ENCODE measurements at places on chromosomes 7 and 10.

DNA sequence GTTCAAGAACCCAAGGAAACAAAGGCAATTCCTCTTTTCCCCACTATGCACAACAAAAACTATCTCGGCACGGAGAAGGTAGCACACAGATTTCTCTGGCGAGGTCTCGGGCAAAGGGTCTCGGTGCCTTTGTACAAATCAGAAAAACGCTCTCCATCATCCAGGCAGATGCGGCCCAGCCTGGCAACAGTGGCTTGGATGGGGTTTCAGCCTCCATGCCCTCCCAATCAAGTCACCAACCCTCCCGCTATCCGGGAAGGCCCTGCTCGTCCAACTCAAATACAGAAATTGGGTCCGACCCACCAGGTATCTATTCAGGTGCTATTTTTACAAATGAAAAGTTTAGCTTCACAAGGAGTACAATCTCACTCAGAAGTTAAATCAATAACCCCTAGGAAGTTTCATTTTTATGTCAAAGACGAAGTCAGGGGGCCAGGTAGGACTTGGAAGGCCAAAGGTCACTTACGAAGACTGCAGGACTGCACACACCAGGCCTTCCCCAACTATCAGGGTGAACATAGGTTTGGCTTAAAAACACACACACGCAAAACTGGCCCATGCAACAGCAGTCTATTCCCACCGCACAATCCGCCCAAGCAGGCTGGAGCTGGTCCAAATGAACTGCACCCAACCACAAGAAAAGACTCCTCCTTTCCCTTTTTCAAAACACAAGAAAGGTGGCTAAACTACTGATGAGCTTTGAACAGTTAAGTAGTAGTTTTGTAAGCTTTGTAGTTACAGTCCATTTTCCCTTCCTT lies 43.0 kb downstream of the GNA12 start:
- no peak for DNase-seq

- no peak for DNase-seq
Measured at GRCh38 chr10:34885011-34885410, 69.9 kb upstream of the PARD3 start.

DNA sequence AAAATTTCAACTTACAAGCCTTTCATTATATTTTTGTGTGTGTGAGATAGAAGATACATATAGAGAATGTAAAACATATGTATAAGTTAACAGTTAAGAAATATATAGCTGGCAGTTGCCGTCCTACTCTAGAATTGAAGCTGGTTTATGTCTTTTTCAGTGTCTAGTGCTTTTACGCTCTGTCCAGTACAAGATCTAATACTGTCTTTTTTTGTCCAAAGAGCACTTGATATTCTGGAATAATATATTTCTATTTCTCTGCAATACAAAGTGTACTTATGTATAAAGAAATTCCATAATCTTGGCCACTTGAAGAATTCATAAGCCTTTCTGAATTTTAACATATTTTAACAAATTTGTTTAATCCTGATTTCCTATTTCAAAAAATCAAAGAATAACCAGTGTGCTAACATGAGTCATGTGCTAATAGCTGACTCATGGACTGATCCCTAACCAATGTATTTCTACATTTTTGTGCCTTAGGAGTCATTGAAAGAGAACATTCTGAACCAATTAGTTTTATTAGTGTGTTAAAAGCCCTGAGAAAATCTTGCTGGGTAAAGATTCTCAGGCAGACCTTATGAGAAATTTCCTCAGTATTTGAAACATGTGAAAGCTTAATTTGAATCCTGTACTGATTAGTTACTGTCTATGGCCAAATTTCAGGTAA lies 73.2 kb upstream of the CCAR1 start:
- DNase-seq, result no peak

DNA sequence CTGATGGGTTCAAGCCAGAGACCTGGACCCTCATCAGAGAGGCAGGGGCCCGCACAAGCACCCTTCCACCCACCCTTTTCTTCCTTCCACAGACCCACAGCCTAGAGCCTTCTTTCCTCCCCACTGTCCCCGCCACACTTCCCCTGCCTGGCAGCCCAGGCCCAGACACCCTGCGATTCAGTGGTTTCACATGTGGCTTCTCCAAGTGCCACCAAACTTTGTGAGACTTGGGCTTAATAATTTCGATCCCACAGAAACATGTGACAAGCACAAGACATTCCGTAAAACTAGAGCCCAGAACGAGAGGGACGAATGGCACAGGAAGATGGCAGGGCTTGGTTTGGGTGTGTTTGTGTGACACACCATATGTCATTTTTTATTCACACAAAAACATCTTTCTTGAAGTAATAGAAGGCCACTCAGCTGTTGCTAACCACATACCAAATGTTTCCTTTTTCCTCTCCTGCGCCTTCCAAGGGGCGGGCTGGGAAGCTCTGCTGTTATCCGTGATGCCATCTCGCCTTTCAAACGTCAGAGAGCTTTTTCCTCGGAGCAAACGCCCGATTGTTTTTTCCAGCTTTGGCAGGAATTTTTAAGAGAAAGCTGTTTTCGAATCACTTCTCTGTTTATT lies 162.9 kb downstream of the GRK5 start:
- no peak for DNase-seq

DNA sequence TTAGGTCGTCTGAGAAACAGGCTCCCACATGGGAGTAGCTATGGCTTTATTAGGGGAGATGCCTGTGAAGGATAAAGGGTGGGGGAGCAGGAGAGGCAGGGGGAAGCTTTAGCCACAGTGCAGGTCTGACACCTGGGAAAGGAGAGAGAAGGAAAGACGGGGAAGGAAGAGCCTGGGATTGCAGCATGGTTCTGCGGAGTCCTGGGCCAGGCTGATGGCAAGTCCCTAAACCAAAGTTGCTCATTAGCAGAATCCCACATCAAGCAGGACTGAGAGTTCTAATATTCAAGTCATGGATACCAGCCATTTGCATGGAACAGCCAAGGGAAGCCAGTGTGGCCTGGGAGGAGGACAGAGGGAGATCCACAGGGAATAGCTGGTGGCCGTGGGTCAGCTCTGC lies 414.8 kb downstream of the RPS24 start:
- no peak for DNase-seq

- DNase-seq, result no peak
Measured at GRCh38 chr7:98213888-98214810, 2.9 kb downstream of the BHLHA15 start.

- DNase-seq, result no peak
Measured at GRCh38 chr7:85095366-85095765, 91.5 kb downstream of the SEMA3D start.

Measured in stimulated activated naive CD4-positive, alpha-beta T cell treated with Interleukin-2 at 50 U/mL for 16 hours (primary cell).